SJSA1 (cell line): ENCODE measurements at places on chromosomes 13 and 19. TPM values are rescaled to one million over a fixed set of nuclear protein-coding genes. Genes with fewer than 3 reads are reported as not detected.

- no peak for DNase-seq
Observed at GRCh38 chr13:19673473-19674430, 40.3 kb downstream of the MPHOSPH8 start.

GRCh38 chr19:46495786-46496099 lies at the start of gene PNMA8B:
Gene PNMA8B, minus strand, starts transcription at chr19:46495867. Its CDS starts 402 bp downstream, at chr19:46495465.
- DNase-seq = no peak

GRCh38 chr13:45328661-45329111 lies 12.3 kb downstream of the TPT1 start:
- DNase-seq = no peak

GRCh38 chr19:39084732-39085080 lies 538 bp downstream of the ACP7 start:
- no peak for DNase-seq

GRCh38 chr19:31055454-31055853 lies 293.8 kb downstream of the TSHZ3 start:
- no peak for DNase-seq

- DNase-seq = no peak
Observed at GRCh38 chr19:30416375-30416774, 44.2 kb downstream of the ZNF536 start.

GRCh38 chr19:48196933-48197665 lies 26.6 kb downstream of the ZSWIM9 start:
- no peak for DNase-seq

DNA sequence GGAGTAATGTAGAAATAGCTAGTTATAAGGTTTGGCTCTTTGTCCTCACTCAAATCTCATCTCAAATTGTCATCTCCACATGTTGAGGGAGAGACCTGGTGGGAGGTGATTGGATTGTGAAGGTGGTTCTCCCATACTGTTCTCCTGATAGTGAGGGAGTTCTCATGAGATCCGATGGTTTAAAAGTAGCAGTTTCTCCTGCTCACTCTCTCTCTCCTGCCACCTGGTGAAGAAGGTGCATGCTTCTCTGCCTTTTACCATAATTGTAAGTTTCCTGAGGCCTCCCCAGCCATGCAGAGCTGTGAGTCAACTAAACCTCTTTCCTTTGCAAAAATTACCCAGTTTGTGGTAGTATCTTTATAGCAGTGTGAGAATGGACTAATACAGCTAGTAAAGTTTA lies 849.4 kb downstream of the DACH1 start:
- DNase-seq = no peak

DNA sequence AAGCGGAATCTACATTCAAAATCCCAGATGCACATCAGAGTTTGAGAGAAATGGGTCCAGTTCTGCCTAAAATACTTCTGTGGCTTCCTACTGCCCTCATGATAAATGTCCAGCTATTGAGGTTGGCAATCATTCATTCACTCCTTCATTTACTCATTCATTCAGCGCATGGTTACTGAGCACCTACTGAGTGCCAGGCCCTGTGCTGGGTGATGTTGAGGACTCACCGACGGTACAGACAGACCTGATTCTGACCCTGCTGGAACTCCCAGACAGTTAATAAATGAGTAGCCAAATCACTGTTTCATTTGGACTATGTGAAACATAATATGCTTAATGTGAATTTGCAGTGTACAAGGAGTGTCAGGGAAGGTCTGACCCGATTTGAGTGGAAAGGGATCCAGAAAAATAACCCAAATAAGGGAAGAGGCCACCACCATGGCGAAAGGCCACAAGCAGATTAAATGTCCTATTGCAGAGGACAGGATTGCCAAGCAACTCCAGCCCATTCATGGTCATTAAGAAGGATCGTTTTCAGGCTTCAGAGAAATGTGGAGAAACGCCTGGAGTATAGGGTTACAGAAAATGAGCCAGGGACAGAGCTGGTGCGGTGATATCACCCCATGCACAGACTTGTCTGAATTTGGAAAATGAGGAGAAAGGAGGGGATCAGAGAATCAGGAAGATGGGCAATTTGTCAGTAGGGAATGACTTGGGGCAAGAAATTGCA lies 20.5 kb downstream of the DYRK1B start:
- peak; percentile 6 for DNase-seq

DNA sequence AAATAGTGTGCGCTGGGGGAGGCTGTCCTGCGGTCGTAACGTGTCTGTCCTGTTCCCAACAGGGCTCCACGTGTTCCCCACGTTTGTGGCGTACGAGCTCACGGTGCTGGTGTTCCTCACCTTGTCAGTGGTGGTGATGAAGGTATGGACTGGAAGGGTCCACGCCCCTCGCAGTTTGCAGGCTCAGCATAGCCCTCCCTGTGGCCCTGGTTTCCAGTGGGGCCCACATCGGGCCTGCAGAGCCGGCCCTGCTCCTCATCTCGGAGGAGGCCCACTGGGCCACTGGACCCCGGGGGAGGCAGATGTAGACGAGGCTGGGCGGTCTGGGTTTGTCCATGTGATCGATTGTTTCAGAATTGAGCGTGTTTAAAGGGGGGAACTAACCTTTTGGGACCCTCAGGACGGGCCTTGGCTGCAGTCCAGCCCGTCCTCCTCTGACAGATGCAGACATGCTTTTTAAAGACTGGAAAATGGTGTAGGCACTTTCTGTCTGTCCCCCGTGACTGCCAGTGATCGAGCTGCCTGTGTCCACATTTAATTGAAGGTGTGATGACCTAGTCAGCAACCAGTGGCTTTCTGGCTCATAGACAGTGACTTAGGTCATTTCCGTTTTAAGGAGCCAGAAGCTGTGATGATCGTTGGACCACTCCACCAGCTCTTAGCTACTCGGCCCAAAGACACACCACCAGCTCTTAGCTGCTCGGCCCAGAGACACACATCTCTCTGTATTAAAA lies 37.1 kb upstream of the TFDP1 start:
- DNase-seq = no peak

DNA sequence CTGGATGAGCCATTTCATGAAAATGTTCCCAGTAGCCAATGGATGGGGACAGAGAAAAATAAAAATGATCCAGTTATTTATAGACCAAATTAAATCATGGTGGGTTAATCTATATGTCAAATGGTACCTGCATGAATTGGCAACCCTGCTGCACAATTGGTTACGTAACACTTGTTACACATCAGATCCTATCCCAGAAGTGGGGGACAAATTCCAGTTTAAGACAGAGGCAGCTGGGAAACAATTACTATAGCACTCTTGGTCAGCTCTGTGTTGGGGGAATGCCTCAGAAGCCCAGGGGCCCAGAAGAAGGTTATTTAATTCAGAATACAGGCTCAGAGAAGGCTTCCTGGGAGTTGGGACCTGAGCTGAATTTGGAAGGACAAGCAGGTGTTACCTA lies 81.1 kb upstream of the FLT1 start:
- no peak for DNase-seq

DNA sequence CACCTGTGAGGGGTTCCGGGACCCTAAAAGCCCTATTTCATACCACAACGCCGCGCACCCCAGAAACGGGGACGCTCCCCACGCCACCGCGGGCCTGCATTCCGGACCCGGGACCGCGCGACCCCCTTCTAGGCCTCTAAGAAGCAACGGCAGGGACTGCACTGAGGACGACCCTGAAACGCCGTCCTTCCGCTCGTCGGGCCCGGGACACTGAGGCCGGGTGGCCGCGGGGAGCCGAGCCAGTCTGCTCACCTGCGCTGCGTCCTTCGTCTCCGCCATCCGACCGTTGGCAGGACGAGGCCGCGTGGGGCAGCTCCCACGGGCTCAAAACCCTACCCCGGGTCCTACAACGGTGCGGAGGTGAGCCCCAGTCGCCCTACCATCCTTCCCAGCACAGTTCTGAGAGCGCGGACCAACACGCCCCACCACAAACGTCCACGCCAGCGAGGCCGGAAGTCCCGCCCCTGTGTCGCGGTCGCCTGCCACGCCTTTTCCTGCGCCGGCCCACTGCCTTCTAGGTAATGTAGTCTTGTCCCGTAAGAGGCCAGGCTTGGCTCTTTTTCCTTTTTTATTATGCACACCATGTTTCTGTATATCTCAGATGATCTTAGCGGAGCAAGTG lies at the start of gene ZNF550:
TSS of gene ZNF550 (minus strand) at position 460 of the 622 bp plus-strand sequence. CDS start at position 279, 181 bp downstream.
- DNase-seq = peak; percentile 82

DNA sequence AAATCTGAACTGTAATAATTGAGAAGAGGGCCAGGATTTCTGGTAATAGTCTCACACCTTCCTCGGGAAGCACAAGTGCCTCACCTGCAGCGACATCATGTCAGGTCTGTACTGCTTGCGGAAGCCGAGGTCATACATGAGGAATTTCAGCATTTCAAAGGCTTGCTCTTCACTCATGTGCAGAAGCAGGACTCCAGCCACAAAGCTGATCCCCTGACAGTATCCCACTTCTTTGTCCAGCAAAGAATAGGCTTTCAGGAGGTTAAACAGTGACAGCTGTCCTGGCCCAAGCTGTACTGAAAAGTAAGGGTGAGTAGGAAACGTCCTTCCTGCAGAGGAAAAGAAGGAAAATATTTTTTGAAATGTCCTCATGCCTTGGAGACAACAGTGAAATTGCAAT lies 182.7 kb downstream of the TBC1D4 start:
- DNase-seq = no peak

- DNase-seq = no peak
Observed at GRCh38 chr19:55702131-55702627, 27.2 kb downstream of the EPN1 start.

- peak; percentile 18 for DNase-seq
Observed at GRCh38 chr13:21071015-21071414, 9.6 kb upstream of the LATS2 start.

DNA sequence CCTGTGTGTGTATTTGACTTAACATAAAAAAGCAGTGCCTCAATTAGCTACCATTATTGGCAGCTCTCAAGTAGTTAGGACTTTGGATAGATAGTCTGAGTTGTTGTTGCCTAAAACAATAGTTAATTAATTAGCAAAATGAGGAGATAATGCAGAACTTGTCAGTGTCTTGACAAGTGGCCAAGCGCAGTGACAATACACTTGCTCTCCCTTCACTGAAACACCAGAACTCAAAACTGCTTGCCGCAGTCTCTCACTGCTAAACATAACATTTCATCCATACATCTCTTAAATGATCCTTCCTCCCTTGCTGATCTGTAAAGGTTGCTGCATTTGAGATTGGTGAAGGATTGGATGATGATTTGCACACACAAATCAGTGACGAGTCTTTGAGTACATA lies 61.7 kb downstream of the ARHGAP35 start:
- DNase-seq = no peak

- no peak for DNase-seq
Observed at GRCh38 chr13:24725379-24725778, 38.6 kb upstream of the RNF17 start.

DNA sequence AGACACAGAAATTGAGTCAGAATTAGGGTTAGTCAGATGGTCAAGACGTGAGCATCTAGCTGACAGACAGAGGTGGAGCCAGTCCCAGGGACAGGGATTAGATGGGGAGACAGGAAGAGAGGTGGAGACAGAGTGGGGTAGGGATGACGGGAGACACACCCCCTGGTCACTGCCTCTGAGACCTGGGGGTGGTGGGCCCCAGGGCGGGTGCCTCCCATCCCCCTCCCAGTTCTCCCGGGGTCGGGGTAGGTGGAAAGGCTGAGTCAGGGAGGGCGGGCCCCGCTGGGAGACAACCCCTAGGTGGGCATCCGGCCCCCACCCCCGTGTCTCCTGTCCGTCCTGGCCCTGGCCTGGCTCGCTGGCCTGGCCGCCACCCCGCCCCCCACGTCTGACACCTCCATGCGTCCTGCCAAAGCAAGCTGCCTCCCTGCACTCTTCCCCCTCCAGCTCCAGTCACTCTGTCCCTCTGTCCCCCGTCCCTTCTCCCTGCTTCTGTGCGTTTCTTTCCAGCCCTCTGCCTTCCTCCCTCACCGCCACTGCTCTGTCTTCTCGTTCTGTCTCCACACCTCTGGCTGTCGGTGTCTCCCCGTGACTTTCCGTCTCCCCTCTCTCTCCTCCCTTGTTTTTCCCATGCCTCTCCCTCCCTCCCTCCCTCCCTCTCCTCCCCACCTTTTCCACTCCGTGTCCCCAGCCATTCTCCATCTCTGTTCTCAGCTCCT lies 15.1 kb downstream of the CCDC97 start:
- DNase-seq = peak; percentile 93

- no peak for DNase-seq
Observed at GRCh38 chr19:49684251-49684982, 5.0 kb upstream of the ADM5 start.

GRCh38 chr13:31882794-31883193 lies 143.5 kb downstream of the RXFP2 start:
- no peak for DNase-seq

- DNase-seq = no peak
Observed at GRCh38 chr13:45068036-45069001, 52.0 kb upstream of the GTF2F2 start.

GRCh38 chr13:110559429-110559943 lies 2.0 kb downstream of the RAB20 start:
- DNase-seq = no peak

Gene ZNF492
- not detected in 2 replicates for total RNA-seq

Gene CACNG8
- total RNA-seq = not detected in 2 replicates

Gene CASP14
- total RNA-seq = not detected in 2 replicates

Gene NUP58
- total RNA-seq = 67.4 and 89.5 TPM in 2 replicates

Gene PALM3
- total RNA-seq = not detected in 2 replicates

Gene HIPK4
- 0.08 TPM in 1 of 2 replicates, not detected in the other for total RNA-seq

Gene EPSTI1
- 10.2 and 21.3 TPM in 2 replicates for total RNA-seq

Gene CNOT3
- 13.9 and 14.2 TPM in 2 replicates for total RNA-seq

Gene SIX5
- total RNA-seq = 9.1 and 10.2 TPM in 2 replicates

Gene ARRDC5
- total RNA-seq = not detected in 2 replicates

Gene PABPC3
- total RNA-seq = 0.06 and 0.08 TPM in 2 replicates

Gene MIER2
- total RNA-seq = 19.9 and 26.6 TPM in 2 replicates
